ENCODE measurements at places on chromosomes 12 and 14.

- DNase-seq = no peak
Observed at GRCh38 chr12:42603246-42603990, 13.9 kb upstream of the PRICKLE1 start.

DNA sequence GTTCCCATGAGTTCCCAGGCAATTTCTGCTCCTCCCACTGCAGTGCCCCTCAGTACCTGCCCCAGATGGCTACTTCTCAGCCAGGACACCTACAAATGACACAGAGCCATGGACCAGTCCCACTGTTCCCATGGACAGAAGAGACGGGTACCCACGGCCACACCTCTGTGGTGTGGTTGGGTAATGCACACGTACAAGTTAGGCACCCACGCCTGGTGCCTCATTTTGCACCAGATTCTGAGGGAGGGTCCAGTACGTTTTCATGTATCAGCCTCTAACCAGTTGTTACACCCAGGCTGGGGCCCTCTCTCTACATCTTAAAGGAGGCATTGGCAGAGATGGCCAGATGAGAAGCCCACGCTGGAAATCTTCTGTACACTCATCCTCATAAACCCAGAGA, 114.0 kb downstream of the DICER1 start:
- DNase-seq = no peak

GRCh38 chr12:122265886-122266229, 436 bp downstream of the VPS33A start:
- peak; percentile 40 for DNase-seq

GRCh38 chr12:92226071-92226661, 80.5 kb upstream of the BTG1 start:
- DNase-seq = no peak

GRCh38 chr14:51917193-51917592, 56.8 kb downstream of the GNG2 start:
- no peak for DNase-seq

- no peak for DNase-seq
Observed at GRCh38 chr12:15977999-15978951, 67.1 kb downstream of the DERA start.

DNA sequence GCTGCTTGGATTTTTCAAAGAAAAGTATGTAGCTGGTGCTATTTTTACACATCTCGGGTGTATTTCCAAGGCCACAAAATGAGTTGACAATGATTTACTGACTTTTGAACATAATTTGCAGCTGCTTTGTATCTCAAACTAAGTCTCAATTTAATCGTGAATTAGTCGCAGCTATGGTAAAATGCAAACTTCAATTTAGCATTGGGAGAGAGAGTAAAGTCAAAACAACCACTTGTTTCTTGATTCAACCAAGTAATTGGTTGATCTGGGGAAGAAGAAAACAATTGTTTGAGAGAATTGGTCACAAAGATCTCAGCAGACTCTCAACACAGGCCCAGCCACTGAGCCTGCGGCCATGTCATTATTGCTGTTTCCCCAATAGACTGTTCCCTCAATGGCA, 75.0 kb upstream of the DYRK2 start:
- no peak for DNase-seq

DNA sequence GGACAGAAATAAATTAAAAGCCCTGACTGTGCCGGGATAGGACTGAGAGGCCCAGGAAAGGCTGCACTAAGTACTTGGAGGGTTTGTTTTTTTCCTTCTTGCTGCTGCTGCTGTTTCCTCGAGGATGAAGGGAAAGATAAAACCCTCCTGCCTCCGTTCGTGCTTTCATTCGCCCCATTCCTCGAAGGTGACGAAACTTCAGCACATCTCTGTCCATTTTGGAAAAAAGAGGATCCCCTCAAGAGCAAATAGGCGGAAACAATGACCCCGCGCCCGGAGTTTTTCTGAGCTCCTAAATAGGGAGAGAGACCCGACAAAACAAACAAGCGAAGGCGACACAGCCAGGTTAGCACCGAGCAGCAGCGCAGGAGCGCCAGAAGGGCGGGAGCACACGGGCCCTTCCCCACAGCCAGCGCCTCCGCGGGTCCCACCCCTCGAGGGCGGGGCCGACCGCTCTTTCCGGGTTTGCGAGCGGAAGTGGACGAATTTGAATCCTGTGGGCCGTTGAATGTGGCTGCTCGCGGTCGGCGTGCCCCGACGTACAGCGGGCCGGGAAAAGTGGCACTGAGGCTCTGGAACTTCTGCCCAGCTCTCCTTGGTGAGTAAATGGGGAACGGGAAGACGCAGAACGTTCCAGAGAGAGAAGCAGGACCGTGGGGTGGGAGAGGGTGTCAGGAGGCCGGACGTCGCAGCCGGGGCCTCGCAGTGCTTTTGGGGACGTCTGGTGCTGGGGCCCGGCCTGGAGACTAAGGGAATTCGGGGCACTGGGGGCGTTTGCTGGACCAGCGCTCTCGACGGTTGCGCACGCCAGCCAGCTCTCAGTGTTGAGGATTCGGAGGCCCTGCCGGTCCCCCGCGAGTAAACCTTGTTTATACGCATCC, at the start of gene G2E3:
Gene G2E3 (plus strand): TSS at position 484 of the 881 bp plus-strand sequence. CDS start 21,922 bp downstream, outside the sequence.
- DNase-seq = peak; percentile 93

DNA sequence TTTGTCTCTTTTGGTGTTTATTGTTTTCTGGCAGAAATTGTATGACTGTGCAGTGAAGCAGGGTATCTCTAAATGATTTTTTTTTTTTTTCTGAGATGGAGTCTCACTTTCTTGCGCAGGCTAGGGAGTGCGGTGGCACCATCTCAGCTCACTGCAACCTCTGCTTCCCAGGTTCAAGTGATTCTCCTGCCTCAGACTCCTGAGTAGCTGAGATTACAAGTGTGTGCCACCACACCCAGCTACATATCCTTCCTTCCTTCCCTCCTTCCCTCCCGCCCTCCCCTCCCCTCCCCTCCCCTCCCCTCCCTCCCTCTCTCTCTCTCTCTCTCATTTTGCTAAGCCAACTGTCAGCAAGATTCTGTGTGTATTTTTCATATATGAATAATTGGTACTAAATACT, 94.4 kb downstream of the PPHLN1 start:
- DNase-seq = no peak

DNA sequence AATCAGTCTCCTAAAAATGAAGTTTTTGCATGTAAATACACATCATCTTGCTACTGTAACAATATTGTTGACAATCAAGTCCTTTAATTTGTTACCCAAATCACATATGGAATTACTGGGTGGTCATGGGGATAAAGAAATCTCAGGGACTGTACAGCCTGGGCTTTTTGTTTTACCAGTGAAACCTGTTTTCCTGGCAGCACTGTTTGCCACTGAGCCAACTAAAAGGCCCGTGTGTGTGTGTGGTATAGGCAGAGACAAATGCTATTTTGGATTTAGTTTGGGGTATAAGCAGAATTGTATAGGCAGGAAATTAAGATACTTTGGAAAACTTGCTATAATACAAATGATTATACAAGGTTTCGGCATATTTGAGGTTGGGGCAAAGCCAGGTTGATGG, 5.7 kb downstream of the NUP37 start:
- no peak for DNase-seq

- DNase-seq = no peak
Observed at GRCh38 chr14:84819528-84819927, 710.4 kb upstream of the FLRT2 start.

- no peak for DNase-seq
Observed at GRCh38 chr12:132700212-132700822, 10.3 kb upstream of the PGAM5 start.

DNA sequence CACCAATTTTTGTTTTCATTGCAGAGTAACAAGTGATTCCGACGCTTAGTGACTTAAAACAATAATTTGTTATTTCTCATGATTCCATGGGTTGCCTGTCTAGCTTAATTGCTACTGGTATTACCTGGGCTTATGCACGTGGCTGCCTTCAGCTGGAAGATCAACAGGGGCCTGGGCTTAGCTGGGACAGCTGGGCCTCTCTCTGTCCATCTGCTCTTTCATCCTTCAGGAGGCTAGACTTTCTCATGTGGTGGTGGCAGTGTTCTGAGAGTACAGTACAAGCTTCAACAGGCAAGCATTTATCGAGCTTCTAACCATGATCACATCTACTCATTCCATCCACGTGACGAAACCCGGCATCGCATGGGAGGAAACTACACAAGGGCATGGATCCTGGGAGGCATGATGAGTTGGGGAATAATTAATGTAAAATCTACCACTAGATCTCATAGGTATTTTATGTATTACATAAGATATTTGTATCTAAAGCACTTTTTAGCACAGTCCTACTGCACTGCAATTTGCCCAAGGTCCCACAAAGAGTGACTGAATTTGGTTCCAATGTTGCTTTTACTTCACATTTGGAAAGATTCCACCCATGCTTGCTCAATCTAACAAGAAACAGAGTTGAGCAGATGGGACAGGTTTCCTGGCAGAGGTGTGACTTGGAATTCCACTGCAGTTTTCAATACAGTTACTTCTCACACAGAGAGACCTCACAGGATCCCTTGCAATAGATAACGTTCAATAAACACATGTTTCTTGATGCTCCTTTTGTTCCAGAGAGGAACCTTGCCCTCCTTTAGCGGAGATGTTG, 153.1 kb upstream of the FRMD6 start:
- no peak for DNase-seq

- DNase-seq = no peak
Observed at GRCh38 chr14:69325646-69326265, 65.8 kb downstream of the GALNT16 start.

GRCh38 chr14:33524244-33524643, 426.6 kb downstream of the EGLN3 start:
- DNase-seq = no peak

DNA sequence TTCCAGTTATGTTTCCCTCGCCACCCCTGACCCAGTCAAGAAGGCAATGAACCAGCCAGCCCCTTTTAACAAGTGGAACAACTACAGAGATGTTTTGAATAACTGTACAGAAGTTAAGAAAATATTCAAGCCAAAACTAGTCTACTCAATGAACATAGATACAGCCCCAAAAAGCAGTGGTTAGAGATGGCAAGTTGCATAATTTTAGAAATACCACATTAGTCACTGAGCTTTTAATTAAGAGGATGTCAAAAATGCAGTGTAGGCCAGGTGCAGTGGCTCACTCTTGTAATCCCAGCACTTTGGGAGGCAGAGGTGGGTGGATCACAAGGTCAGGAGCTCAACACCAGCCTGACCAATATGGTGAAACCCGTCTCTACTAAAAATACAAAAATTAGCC, 27.2 kb downstream of the PROX2 start:
- no peak for DNase-seq

DNA sequence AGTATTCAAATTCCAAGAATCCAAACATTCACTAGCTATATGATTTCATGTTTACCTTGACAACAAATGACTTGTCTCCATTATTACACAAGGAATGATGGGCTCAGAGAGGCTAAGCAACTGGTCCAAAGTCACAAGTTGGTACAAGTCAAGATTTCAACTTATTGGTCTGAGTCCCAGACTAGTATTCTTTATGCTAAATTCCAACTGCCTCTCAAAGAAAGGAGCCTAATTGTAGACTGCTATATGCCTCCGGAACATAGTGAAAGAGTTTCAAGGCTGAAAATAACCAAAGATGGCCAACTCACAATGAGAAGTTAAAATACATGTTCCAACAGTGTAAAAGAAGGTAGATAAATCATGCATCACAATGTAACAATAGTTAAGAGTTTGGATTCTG, 7.5 kb downstream of the BTG1 start:
- DNase-seq = no peak

DNA sequence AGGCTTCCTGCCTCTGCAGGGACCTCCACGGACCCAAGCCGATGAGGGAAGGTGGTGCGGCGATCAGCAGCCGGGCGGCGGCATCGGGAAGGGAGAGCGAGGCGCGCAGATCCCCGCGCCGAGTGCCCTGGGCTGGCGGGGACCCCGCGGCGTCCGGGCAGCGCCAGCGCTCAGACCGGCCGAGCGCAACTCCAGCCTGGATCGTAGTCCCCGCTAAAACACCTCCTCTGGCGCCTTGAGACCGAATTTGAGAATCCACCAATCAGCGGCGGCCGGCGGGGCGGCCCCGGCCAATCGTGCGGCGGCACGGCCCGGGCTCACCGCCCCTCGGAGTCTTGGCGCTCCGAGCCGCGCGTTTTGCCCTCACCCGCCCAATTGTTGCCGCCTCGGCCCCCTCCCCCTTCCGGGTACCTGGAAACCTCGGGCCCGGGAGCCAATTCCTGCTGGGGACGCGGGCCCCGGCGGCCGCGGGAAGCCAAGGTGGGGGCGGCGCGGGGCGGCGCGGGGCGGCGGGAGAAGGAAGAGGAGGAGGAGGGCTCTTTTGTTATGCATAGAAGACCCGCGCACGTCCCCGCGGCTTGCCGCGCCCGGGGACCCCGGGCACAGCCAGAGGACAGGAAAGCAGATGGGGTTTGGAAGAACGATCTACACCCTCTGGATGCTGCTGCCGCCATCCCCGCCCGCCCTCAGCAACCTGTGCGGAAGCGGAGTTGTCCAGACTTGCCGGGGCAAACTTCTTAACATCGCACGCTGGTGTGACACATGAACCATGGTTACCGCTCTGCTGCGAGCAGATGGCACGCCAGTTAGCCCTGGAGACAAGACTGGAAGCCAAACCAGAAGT, at the start of gene E2F7:
Gene E2F7 (minus strand): TSS at position 209 of the 844 bp plus-strand sequence. CDS start 934 bp downstream, outside the sequence.
- DNase-seq = peak; percentile 98

DNA sequence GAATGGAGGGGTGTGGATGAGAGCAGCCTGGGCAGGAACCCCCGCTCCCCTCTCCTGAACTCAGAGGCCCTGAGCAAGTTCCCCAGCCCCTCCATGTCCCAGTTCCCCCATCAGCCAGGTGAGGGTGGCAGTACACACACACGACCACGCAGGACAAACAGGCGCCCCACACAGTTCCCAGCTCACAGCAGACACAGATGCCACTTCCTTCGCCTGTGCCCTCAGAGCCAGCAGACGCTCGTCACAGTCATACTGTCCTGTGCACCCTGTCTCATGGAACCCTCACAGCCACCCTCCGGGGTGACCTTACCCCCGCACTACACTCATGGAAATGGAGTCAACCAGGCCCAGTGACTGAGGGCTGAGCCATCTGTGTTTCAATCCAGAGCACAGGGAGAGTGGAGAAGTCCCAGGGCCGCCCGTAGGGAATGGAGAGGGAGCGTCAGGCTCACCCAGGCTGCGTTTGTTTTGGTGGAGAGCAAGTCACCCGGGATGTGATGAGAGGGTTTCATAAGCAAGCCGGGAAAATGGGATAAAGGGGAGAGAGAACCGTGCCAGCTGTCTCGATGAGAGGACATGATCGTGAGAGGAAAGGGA, 47.5 kb upstream of the DYNC1H1 start:
- no peak for DNase-seq

DNA sequence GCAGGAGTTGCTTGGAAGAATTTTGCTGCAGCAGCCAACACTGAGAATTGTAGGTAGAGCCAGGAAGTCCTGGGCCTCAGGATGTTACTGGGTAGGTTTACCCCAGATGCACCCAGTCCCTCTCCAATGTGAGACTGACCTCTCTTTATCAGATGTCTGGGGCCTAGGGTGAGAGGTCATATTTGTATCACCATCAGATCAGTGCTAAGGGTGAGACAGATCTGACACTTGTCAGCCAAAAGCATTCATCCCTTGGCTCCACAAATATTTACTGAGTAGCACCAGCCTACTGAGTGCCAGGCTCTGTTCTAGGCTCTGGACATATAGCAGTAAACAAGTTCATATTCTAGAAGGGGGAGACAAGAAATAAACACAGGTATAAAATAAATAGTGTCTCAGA, 4.3 kb downstream of the TROAP start:
- DNase-seq = no peak

- DNase-seq = no peak
Observed at GRCh38 chr12:101832030-101832429, 1.3 kb upstream of the GNPTAB start.

- no peak for DNase-seq
Observed at GRCh38 chr12:56951582-56952339, 5.6 kb downstream of the RDH16 start.

Data from NCI-H2081 (cell line).